Activated T-cell treated with anti-CD3 and anti-CD28 coated beads for 24 hours (primary cell): ENCODE measurements at places on chromosomes 2 and 18.

DNA sequence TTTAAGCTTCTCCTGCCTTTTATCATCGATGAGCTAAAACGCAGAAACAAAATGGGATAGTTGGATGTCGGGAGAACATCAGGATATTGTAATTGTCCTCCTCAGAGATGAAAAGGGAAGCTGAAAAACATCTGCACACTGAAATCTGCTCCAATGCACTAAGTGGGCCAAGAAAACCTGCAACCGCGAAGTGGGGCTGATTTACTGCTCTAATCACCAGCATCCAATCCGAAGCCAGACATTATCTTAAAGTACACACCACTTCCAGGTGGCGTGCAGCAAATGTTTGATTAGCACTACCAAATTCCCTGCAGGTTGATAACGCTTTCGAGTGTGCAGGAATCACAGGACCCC, 230.3 kb upstream of the SLC14A2 start:
- DNase-seq: no peak

DNA sequence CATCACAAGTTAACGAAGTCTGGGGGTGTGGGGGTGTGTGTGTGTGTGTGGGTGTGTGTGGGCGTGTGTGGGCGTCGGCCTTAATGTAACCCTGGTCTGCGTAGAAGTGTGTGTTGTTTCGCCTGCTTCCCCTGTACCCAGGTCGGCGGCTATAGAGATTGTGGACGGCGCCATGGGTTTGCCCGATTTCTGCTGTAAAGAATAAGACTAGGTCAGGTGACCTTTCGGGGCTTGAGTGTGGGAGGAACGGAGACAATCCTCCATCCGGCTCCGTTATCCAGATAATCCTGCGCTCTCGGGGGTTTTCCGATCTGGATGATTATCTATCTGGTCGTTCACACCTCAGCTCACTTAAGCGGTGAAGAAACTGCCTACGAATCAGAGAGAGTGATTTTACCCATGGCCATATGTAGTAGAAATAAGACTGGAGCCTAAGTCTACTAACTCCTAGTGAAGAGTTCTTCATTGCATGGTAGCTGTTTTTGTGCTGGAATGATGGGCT, 543 bp downstream of the HADHB start:
- peak; percentile 28 for DNase-seq

DNA sequence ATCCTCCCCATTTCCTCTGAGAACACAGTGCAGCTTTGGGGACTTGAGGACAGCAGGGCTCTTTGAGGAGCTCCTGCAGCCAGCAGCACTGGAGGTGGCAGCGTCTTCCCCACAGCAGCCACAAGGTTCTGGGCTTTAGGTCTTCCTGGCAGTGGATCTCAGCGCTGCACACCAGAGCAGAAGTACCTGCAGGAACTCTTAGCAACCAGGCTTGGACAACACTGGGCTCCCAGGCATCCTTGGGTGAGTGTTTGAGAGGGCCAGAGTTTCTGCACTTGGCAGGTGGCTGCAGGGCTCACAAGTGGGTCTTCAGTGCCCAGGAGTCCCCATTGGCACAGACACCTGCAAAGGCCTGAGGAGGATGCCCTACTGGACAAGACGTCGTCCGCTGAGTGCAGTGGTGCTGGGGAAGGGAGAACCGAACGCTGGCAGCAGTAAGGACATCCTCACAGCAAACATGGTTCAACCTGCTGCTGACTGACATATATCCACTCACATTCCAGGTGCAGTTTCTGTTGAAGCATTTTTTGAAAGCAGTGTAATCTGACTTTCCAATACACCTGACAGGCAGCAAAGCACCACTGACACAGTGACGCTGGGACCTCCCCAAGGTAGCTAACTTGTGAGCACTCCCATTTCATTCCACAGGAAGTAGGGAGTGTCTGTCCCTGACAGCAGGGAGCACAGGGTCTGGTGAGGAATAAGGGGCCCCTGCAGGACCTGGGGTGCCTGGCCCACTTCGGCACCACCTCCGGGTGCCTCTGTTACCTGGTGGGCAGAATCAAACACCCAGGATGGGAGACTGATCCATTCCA, 149.9 kb upstream of the COPS8 start:
- no peak for DNase-seq

GRCh38 chr2:219059725-219060682, 717 bp downstream of the IHH start:
- DNase-seq: no peak

DNA sequence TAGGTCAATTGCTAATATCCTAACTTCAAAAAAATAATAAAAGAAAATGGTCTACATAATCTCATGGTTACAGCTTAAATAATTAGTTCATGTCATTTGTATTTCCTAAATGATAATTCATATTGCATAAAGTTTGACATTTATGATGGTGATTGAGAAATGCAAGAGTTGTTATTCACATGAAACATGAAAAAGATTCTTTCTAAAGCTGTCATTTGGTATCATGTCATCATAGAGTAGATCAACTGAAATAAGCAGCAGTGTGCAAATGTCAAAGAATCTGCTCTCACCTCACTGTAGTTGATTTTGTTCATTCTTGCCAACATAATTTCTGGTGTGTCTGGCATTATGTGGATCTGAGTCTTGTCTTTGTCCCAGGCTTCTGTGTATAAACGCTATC, 95.3 kb downstream of the NEB start:
- DNase-seq: no peak

DNA sequence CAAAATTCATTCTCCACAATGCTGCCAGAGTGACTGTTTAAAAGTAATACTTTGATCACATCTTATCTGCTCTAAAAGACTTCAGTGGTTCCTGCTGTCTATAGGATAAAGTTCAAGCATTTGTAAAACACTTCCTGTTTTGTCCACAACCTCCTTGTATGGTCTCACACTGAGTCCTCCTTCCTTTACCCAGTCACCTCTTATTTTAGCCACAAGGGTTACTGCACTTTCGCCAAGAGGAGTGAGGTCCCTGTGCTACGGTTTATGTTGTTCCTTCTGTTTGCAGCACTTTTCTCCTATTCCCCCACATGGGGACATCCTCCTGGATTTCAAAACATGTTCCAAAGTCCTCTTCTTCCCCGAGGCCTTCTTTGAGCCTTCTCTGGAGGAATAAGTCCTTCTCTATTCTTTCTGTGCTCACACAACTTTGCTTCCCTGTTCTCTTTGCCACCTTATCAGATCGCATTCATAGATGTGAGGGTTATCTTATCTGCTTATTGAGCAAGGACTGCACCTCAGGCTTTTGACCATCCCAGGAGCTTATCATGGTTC, 112.2 kb upstream of the NABP1 start:
- no peak for DNase-seq

- no peak for DNase-seq
Observed at GRCh38 chr2:44061876-44062275, 66.1 kb upstream of the LRPPRC start.

DNA sequence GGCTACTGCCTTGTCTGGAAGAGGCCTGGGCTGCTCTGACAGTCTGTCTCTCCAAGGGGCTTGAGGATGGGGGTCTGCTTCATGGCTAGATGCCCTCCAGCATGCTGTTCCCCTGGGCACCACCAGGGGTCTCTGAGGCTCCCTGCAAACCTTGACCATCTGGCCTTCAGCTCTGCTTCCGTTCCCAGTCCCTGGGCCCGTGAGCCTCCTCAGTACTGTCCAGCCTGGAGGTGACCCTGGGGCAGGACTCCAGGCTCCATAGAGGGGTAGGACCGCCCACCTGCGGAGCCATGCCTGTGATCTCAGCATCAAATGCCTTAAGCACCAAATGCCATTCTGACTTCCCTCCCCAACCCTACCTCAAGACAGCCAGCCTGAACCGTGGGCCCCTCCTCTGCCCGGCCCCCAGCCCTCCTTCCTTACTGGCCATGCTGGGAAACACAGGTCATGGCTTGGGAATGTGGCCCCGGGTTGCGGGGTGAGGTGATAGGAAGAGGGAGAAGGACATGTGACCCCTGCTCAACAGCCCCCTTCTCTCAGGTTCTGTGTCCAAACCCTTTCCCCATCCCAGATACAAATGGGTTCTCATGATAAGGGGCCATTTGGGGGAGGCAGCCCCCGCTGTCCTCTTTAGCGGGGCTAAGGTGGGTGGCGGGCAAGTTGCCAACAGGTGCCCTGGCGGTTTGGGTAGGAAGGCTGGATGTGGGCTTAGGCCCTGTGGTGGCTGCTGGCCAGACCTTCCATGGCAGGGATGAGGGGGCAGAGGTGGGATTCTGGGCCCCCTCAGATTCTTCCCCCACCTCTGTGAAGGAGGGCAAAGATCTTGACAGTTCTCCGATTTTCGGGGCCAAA, 25.0 kb downstream of the SPEG start:
- DNase-seq: peak; percentile 28

GRCh38 chr18:47997338-47997780, 66.9 kb upstream of the SMAD2 start:
- peak; percentile 10 for DNase-seq

DNA sequence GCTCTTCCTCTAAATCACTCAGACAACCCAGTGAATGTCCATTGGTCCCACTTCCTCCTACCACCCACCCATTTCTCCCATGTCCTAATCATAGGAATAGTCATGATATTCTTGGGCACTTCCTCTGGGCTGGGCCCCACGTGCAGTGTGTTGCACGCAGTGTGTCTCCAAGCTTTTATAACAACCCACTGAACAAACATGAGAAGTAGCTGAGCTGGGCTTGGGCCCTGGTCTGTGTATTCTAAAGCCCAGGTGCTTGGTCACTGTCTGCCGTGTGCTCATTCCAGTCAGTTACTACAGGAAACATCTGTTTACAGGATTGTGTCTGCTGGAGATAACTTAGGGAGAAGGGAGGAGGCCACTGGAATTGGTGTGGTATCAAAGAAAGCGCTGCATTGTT, 64.2 kb upstream of the THOC1 start:
- DNase-seq: no peak

DNA sequence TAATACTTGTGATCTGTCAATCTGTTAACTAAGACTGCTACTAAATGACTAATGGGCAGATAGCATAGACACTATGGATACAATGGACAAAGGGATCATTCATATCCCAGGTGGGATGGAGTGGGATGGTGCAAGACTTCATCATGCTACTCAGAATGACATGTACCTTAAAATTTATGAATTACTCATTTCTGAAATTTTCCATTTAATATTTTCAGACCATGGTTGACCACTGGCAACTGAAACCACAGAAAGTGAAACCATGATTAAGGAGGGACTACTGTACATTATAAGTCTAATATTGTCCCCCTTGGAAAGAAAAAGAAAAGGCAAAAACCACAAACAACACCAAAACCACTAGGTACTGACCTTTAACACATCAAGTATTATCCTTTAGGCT, 247.0 kb upstream of the SYT4 start:
- DNase-seq: no peak

GRCh38 chr18:77708826-77709506, 459.3 kb downstream of the GALR1 start:
- DNase-seq: no peak

DNA sequence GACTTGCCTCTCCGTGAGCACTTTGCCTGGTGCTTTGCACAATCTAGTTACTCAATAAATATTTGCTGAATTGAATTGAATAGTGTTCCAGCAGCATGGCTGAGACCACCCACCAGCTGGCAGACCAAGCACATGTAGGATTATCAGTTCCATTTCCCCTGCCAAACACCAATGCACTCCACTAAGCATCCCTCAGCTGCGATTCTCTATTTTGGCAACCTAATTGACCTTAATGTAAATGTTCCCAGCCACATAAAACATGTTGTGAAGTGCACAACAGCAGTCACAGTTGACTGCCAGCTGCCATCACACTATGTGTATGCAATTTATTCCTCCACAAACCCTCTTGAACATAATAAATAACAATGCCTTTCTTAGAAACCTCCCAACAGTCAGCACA, 1879.4 kb upstream of the PIK3C3 start:
- DNase-seq: no peak

GRCh38 chr18:21191596-21192307, 50.3 kb upstream of the GREB1L start:
- no peak for DNase-seq

DNA sequence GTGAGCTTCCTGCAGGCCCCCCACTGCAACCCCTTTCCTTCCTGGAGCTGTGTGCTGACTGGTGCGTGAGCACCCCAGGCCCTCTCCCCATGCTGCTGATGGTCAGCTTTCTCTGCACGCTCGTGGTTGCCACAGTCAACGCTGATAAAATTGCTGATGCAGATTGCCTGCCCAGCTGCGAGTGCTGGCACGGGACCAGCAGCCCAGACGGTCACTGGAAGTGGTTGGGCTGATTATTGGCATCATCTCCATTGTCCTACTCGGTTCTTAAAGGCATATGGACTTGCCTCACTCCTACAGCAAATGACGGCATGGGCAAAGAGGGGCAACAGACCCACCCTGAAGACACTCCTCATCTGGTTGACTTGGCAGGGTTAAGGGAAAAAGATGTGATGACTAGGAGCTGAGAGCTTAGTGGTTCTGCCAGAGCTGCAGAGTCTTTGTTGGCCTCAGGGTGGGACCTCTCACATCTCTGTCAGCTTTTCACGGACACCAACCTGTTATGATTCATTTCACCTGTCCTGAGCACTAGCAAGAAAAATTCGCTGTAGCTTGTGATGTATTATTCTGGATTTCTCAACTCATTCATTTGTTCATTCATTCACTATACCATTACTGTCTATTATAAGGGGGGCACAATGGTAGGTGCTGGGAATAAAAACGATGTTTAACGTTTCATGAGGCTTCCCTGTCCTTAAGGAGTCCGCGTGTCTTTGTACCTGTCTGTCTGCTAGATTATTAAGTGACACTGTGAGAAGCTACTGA, 38.4 kb downstream of the PAX8 start:
- DNase-seq: no peak

- DNase-seq: no peak
Observed at GRCh38 chr18:67402543-67402942, 114.0 kb downstream of the DSEL start.

DNA sequence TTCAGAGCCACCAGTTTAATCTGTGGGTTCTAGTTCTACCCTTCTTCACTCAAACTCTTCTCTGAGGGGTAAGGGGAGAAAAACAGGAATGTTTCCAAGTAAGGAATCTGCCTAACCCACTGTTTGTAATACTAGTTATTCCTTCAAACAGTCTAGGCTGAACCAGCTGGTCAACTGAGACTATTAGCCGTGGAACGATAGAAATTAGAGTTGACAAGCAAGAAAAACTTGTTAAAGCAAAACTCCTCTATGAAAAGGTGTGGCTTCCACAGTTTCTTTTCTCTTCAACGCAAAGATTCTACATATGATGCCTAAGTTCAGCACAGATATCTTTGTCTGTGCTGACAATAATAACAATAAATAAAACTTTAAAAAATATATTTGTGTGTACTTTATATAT, 11.5 kb downstream of the PAIP2B start:
- DNase-seq: no peak
